Mesothelial cell of epicardium (in vitro differentiated cells): ENCODE measurements at places on chromosomes 5 and 9. TPM values are rescaled to one million over a fixed set of nuclear protein-coding genes. Genes with fewer than 3 reads are reported as not detected.
A peak's percentile ranks its signal among the peaks of the same experiment; 100 is the strongest.

ZFP2 gene
- 3.8 to 4.3 TPM (median 4.0 TPM) in 3 replicates for total RNA-seq

PIP5K1B gene
- 0.87 to 1.4 TPM (median 1.3 TPM) in 3 replicates for total RNA-seq

PDGFRB gene
- total RNA-seq = 100 to 105 TPM (median 102 TPM) in 3 replicates

PCDHA12 gene
- 22.5 to 22.8 TPM (median 22.5 TPM) in 3 replicates for total RNA-seq

PPP2R2B gene
- total RNA-seq = 18.2 to 20.2 TPM (median 19.7 TPM) in 3 replicates

NTRK2 gene
- 63.4 to 67.5 TPM (median 65.0 TPM) in 3 replicates for total RNA-seq

PCDHGA4 gene
- 0.86 to 1.2 TPM (median 1.1 TPM) in 3 replicates for total RNA-seq

SIT1 gene
- total RNA-seq = not detected in 3 replicates

PRR16 gene
- total RNA-seq = 1.9 to 2.7 TPM (median 2.1 TPM) in 3 replicates

DNA sequence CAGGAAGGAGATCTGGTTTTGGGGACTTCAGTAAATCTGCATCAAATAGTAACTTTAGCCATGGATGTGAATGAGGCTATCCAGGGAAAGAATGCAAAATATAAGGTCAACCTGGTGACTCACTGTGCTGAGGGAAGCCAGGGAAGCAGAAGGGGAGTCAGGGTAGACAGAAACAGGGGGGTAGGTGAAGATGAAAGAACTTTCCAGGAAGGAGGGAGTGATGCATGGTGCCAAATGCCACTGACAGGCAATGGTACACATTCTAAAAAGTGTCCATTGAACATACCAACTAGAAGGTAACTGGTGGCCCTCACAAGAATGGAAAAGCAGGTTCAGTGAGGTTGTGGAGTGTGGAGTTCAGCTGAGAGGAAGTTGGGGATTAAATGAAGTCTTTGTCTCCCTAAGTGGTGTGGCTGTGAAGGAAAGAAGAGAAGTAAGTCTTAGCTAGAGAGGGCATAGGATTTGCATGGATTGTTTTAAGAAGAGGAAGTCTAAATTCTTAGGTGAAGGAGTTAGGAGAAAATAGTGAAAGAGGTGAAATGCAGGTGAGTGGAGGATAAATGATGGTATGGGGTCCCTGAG is 35.5 kb downstream of the PALM2AKAP2 start:
- DNase-seq = no peak
- no peaks in the 10 kb centered on the region for H3K27me3 ChIP-seq
- no peak overlapping the region for H3K4me3 ChIP-seq
- H3K27ac ChIP-seq = no peak overlapping the region

DNA sequence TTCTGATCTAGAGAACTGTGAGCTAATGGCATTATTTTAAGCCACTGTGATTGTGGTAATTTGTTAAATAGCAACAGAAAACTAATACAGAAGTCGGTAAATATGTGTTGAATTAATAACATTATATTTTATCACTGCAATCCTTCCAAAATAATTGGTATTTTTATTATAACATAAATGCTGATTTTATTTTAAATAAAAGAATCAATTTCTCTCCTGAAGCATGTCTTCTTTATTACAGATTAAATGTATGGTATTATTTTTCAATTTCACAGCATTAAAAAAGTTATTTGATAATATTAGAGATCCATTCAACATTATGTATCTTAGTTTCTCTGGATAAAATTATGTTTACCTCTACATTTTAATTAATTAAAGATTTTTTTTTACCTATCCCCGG is 165.5 kb upstream of the EDIL3 start:
- no peak for DNase-seq
- H3K27me3 ChIP-seq = no peaks in the 10 kb centered on the region
- H3K36me3 ChIP-seq = no peaks in the 10 kb centered on the region
- no peak overlapping the region for H3K4me3 ChIP-seq

DNA sequence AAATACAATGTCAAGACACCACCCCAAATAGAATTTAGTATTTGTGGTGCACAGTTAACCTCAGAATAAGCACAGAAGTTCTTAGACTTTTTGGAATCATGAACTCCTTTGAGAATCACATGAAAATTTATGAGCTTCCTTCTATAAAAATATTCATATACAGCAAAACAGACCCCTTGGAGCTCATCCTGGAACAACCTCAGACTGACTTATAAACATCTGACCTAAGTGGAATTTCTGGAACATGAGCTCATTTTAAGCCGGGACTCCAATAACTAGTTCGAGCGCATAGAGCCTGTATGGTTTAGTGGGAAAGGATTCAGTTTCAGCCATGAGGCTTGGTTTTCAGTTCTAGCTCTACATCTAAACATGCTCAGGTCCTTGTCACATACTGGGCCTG is 192.3 kb downstream of the DEPDC1B start:
- peak overlapping the region; percentile 71 for H3K27ac ChIP-seq
- no peak for DNase-seq
- peaks cover 65% of the 10 kb centered on the region for H3K4me1 ChIP-seq
- H3K36me3 ChIP-seq = no peaks in the 10 kb centered on the region
- H3K4me3 ChIP-seq = no peak overlapping the region
- no peaks in the 10 kb centered on the region for H3K27me3 ChIP-seq

- H3K27ac ChIP-seq = no peak overlapping the region
- H3K4me1 ChIP-seq = no peaks in the 10 kb centered on the region
- no peak for DNase-seq
- no peaks in the 10 kb centered on the region for H3K36me3 ChIP-seq
- H3K4me3 ChIP-seq = no peak overlapping the region
These were observed 264.0 kb upstream of the ITGA1 start for GRCh38 chr5:52523701-52524100.

DNA sequence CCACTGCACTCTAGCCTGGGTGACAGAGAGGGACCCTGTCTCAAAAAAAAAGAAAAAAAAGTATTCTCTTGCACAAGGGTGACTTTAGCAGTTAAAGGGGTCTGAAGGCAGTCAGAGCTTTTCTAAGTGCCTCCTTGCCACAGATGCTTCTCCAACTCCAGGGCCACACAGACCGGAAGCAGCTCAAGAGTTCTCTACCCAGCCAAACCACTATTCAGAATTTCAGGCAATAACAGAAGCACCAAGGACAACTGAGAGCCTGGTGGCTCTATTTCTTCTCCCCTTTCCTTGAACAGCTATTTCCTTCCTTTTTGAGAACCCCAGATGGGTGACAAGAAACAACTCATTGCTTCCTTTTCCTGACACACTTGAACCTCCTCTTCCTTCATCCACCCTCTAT is 2.2 kb downstream of the FAM219A start:
- H3K4me1 ChIP-seq = peaks cover 18% of the 10 kb centered on the region
- peak overlapping the region; percentile 4 for H3K4me3 ChIP-seq
- no peaks in the 10 kb centered on the region for H3K36me3 ChIP-seq
- H3K27me3 ChIP-seq = peaks cover 4% of the 10 kb centered on the region
- no peak for DNase-seq

DNA sequence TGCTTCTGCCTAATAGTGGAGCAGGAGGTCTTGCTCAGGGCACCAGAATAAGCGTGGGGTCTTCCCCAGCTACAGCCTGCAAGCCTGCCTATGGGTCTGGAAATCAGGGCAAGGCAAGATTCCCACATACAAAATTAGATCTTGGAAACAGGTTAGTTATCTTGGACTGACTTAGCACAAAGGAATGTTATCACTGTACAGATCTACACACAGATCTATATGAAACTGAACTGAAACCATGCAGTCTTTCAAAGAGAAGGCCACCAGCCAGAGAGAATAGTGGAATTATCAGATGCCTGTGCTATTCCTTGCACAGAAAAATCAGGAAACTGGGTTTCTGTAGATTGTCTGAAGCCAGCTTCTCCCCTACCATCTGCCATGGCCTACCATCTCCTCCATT is 585.7 kb downstream of the ACTL7B start:
- H3K4me1 ChIP-seq = peaks cover 36% of the 10 kb centered on the region
- H3K27me3 ChIP-seq = no peaks in the 10 kb centered on the region
- H3K4me3 ChIP-seq = no peak overlapping the region

DNA sequence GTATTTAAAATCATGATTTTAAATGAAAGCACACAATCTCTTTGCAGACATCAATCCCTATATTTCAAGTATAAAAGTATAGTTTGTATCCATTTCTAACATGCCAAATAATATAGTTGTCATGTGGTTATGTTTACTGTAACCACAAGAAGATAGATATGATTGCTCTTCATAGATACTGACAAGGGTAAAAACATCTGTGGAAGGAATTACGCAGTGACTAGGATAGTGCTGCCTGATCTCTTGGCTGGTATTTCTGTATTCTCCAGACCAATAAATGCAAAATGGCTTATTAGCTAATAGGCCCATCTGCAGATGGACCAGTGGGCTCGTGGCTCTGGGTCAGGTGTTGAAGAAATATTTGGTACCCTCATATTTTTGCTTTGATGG is 34.9 kb upstream of the FBN2 start:
- H3K27me3 ChIP-seq = no peaks in the 10 kb centered on the region
- peaks cover 13% of the 10 kb centered on the region for H3K4me1 ChIP-seq
- no peaks in the 10 kb centered on the region for H3K36me3 ChIP-seq
- no peak overlapping the region for H3K4me3 ChIP-seq
- no peak for DNase-seq
- H3K27ac ChIP-seq = peak overlapping the region; percentile 64

DNA sequence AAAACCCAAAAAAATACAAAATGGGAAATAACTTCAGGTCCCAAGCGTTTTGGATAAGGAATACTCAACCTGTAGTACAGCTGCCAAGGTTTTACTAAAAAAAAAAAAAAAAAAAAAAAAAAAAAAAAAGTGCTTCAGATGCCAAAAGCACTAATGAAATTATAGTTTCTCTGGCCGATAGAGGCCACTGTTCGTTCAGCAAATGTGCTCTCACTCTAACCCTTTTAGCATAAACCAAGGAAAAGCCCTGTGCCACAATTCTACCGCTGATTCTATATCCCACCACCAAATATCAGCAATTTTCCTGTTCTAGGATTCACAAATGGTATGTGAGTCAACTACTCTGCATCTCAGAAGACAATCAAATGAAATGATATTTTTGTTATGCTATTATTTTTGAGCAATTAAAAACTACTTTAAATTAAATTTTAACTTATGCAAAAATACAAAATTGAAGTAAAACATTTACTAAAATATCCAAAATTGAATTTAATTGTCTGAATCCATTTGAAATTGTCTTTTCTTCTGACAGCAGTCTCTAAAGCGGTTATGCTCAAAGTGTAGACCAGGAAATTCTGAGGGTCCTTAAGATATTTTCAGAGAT is 79.8 kb downstream of the RICTOR start:
- H3K27me3 ChIP-seq = no peaks in the 10 kb centered on the region
- peaks cover 9% of the 10 kb centered on the region for H3K4me1 ChIP-seq
- H3K27ac ChIP-seq = no peak overlapping the region
- no peak overlapping the region for H3K4me3 ChIP-seq

- H3K4me1 ChIP-seq = no peaks in the 10 kb centered on the region
- H3K27ac ChIP-seq = no peak overlapping the region
- H3K36me3 ChIP-seq = no peaks in the 10 kb centered on the region
- peaks cover 1% of the 10 kb centered on the region for H3K27me3 ChIP-seq
- H3K4me3 ChIP-seq = no peak overlapping the region
These were observed 75.4 kb downstream of the STK32A start for GRCh38 chr5:147310059-147310704.

DNA sequence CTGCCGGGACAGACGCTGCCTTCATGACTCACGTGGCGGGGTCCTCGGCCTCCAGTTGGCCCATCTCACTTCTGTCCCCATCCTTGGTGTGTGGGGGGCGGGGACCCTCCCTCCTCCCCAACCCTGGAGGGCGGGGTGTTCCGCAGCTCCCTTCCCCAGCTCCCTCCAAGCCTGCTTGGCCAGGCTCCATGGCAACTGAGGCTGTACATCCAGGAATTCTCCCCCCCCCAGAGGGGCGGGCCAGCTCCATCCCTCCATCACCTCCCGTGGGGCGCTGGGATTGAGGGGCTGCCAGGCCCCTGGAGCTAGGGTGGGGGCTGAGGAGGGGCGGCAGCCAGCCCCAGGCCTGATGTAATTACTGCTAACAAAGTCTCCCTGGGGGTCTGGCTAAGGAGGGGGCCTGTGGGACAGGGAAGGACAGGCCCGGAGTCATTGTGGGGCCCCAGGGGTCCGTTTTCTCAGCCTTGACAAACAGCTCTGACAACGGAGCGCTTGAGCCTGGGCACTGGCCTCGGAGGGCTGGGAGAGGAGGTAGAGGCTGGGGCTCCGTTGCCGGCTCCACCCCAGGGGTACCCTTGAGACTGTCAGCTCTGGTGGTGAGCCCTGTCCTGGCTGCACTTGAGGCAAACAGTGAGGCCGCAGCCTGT is 8.0 kb downstream of the DIPK1B start:
- H3K27ac ChIP-seq = peak overlapping the region; percentile 50
- H3K27me3 ChIP-seq = no peaks in the 10 kb centered on the region
- peaks cover 15% of the 10 kb centered on the region for H3K36me3 ChIP-seq
- no peak overlapping the region for H3K4me3 ChIP-seq
- H3K4me1 ChIP-seq = peaks cover 7% of the 10 kb centered on the region

- no peak overlapping the region for H3K27ac ChIP-seq
- H3K36me3 ChIP-seq = no peaks in the 10 kb centered on the region
- DNase-seq = no peak
- H3K4me1 ChIP-seq = peaks cover 5% of the 10 kb centered on the region
- peaks cover 4% of the 10 kb centered on the region for H3K27me3 ChIP-seq
- no peak overlapping the region for H3K4me3 ChIP-seq
These were observed 116.6 kb downstream of the SH3GL2 start for GRCh38 chr9:17695482-17695881.

GRCh38 chr5:142432369-142432863 is 107.6 kb upstream of the SPRY4 start:
- H3K4me3 ChIP-seq = no peak overlapping the region
- no peak for DNase-seq
- no peaks in the 10 kb centered on the region for H3K27me3 ChIP-seq

DNA sequence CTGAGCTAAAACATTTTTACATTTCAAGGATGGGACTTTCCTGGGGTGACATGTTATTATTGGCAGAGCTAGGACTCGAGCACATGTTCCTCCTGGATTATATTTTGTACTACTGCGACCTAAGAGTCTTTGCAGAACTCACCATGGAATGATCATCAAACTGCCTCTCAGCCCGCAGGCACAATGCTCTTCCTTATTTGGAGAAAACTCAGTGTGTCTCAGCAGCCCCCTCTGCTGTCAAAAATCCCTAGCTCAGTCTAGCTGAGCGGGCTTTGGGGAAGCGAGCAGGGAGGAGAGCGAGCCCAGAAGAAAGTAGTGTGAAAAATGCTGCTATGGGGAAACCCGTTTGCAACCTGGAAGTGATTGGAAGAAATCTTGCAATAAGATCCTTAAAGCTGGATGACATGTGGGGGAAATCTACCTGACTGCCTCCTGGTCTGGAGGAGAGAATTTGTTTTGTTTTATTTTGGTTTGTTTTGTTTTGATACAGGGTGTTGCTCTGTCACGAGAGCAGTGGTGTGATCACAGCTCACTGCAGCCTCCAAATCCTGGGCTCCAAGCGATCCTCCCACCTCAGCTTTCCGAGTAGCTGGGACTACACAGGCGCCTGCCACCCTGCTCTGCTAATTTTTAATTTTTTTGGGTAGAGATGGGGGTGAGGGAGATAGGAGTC is 89.9 kb upstream of the CLINT1 start:
- peak overlapping the region; percentile 88 for H3K27ac ChIP-seq
- peaks cover 19% of the 10 kb centered on the region for H3K4me1 ChIP-seq
- H3K36me3 ChIP-seq = no peaks in the 10 kb centered on the region
- H3K4me3 ChIP-seq = peak overlapping the region; percentile 30
- H3K27me3 ChIP-seq = no peaks in the 10 kb centered on the region
- DNase-seq = peak; percentile 88

DNA sequence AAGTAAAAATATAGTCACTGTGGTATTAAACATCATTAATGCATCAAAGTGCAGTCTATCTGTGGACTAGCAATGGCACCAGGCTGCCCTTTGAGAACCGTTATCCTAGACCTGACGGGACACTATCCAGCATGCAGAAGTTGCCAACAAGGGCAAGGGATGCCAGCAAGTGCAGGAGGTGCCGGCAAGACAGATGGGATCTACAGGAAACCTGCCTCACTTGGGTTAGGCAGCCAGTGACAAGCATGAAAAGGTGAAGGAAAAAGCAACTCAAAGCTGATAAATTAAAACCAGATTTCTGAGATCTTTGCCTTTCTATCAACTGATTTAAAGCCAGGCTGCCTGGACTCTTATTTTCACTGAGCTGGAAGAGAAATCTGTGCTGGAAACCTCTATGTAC is 315.2 kb upstream of the PDE4D start:
- no peak overlapping the region for H3K4me3 ChIP-seq
- DNase-seq = no peak
- H3K36me3 ChIP-seq = no peaks in the 10 kb centered on the region
- peaks cover 7% of the 10 kb centered on the region for H3K27me3 ChIP-seq
- peaks cover 6% of the 10 kb centered on the region for H3K4me1 ChIP-seq
